ENCODE measurements at places on chromosomes 4 and X.
A peak's percentile ranks its signal among the peaks of the same experiment; 100 is the strongest.

GRCh38 chrX:74420196-74421035, 877 bp upstream of the SLC16A2 start:
- DNase-seq: peak; percentile 19

DNA sequence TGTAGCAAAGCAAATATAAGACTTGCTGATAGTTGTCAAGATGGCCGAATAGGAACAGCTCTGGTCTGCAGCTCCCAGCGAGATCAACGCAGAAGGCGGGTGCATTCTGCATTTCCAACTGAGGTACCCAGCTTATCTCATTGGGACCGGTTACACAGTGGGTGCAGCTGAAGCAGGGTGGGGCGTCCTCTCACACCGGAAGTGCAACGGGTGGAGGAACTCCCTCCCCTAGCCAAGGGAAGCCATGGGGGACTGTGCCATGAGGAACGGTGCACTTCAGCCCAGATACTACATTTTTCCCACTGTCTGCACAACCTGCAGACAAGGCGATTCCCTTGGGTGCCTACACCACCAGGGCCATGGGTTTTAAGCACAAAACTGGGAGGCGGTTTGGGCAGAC, 382.3 kb upstream of the EMCN start:
- DNase-seq: no peak

- no peak for DNase-seq
These were observed 50.6 kb upstream of the GATB start for GRCh38 chr4:151811403-151811802.

GRCh38 chrX:140817943-140818342, 108.4 kb downstream of the LINC00632 start:
- no peak for DNase-seq

DNA sequence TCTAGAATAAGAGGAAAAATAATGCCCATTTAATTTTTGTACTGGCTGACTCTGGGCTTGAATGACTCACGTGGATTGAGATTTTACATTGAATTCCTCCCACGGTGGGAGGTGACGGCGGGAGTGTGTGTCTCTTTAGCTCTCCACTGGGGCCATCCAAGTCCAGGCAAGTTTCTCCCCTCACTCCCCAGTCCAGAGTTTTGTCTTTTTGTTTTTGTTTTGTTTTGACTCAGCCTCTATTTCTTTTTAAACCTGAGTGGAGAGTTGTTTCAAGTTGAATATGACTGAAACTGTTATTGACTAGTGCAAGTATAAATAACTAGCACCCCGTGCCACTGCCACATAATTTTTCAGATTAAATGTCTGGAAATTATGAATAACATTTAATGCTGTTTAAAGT, 13.6 kb downstream of the CHST7 start:
- DNase-seq: no peak

DNA sequence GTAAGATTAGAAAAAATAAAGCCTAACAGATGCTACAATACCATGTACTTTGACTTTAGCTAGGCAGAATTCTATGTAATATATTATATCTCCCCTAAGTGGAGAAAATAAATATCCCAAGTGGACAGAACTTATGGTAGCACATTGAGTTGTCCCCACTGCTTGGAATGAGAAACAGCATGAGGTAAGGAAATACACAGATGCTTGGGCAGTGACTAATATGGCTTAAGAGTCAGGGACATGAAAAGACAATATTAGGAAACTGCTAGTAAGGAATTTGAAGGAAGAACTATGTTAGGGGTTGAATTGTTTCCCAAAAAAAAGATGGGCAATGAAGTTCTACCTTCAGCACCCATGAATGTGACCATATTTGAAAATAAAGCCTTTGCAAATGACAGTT, 2265.1 kb downstream of the PCDH7 start:
- DNase-seq: no peak

GRCh38 chrX:19272452-19272851, 71.3 kb upstream of the PDHA1 start:
- DNase-seq: no peak

- no peak for DNase-seq
These were observed 326.4 kb downstream of the DCHS2 start for GRCh38 chr4:154164931-154165839.

GRCh38 chr4:40238700-40239548, 42.1 kb downstream of the RHOH start:
- DNase-seq: peak; percentile 62

GRCh38 chr4:169079942-169080827, 70.1 kb upstream of the CBR4 start:
- DNase-seq: no peak

DNA sequence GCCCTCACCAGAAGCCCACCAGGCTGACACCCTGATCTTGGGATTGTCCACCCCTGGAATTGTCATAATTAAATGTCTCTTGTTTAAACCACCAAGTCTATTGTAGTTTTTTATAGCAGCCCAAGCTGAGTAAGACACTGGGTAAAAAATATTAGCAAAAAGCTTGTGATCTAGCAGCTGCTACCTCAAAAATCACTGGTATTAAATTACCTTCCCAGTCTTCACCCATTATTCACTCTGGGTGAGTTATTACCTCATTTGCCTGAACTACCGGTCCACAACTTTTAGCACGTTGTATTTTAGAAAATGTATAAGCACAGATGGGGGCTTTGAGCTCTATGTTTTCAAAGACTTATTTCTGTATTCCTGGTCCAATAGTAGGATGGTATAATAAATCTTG, 12.0 kb upstream of the TRIM61 start:
- DNase-seq: no peak

DNA sequence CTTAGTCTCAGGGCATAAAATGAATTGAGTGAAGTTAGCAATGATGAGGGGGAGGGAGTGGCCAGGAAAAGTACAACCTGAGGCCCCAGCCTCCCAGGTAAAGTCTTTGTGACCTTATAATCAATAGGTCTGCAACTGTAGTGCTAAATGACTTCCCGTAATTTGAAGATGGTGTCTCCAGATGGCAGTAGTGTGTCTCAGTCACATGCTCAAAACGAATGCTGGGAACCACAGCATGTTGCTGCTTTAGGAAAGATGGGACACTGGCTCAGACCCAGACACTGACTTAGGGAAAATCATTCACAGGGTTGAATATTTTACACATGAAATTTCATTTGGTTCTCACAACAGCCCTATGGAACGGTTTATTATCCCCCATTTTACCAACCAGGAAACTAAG, 10.3 kb downstream of the SRPX2 start:
- no peak for DNase-seq
